ENCODE measurements at places on chromosomes 4 and X.

DNA sequence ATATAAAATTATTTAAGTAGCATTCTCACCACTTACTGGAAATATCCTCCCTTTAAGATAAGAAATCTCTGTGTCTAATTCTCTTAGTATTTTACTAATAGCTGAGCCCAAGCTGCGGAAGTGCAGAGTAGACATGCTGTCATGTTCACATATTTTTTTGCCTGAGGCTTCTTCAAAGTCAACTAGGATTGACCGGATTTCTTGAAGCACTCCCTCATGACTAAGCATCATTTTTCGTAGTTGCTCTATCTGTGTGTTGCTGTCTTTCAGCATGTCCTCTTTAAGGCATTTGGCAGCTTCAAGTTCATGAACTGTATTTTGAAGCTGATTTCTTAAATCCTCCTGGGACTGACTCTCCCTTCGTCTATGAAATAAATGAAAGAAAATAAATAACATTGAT, 36.9 kb downstream of the CCDC158 start:
- no peak for DNase-seq

- no peak for DNase-seq
Observed at GRCh38 chrX:75154871-75155270, 1.2 kb downstream of the ABCB7 start.

DNA sequence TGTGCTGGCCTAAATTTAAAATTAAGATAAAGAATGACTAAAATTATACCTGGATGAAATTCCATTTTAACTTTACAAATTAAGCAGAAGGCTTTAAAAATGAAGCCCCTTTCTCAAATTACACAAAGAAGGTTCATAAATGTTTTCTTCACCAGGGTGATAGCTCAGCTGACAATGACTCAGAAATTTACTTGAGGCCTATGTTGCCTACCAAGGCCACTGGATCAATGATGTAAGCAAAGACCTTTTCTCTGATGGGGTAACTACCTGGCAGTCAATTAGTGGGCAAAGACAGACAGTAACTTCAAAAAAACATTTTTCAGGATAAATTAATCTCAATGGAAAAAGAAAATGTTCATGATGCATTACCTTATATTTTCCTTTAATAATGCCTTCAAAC, 23.9 kb upstream of the GPR34 start:
- DNase-seq, result no peak

- DNase-seq, result no peak
Observed at GRCh38 chr4:112593438-112594133, 43.1 kb downstream of the ZGRF1 start.

DNA sequence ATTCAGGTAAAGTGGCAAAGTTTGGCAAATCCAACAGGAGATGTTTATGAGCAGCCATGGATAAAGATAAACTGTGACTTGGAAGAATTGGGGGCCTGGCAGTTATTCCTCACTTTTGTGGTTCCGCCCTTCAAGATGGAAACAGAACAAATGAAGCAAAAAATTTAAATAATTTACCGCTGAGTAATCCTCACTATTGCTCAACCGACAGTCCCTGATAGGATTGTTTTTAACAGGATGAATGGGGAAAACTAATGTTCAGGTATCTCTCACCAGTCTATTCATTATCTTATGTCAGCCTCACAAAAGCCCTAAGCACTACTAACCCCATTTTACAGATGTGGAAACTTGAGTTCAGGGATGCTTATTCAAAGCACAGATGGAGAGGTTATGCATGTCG, 90.8 kb downstream of the FNIP2 start:
- no peak for DNase-seq

DNA sequence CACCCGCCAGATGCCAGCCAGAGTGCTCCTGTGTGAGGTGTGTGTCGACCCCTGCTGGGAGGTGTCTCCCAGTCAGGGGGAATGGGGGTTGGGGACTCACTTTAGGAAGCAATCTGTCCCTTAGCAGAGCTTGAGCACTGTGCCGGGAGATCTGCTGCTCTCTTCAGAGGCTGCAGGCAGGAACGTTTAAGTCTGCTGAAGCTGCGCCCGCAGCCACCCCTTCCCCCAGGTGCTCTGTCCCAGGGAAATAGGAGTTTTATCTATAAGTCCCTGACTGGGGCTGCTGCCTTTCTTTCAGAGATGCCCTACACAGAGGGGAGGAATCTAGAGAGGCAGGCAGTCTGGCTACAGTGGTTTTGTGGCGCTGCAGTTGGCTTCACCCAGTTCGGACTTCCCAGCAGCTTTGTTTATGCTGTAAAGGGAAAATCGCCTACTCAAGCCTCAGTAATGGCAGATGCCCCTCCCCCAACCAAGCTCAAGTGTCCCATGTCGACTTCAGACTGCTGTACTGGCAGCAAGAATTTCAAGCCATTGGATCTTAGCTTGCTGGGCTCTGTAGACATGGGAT, 80.8 kb downstream of the CCSER1 start:
- DNase-seq, result no peak

DNA sequence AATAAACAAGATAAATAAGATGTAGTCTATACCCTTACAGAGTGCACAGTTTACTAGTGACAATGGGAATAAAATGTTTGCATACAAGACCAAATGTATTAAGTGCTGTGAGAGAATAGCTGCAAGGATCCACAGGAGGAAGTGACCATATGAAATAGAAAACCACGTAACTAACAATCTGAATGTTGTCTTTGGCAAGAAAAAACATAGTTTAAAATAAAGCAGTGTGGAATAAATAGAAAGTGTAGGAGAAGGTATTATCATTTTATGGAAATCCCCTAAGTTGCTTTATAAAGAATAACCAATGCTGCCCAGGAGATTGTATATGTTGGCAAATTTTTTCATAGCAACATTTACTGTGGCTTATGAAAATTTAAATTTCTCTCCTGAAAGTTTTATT, 116.1 kb downstream of the PCDH7 start:
- no peak for DNase-seq

DNA sequence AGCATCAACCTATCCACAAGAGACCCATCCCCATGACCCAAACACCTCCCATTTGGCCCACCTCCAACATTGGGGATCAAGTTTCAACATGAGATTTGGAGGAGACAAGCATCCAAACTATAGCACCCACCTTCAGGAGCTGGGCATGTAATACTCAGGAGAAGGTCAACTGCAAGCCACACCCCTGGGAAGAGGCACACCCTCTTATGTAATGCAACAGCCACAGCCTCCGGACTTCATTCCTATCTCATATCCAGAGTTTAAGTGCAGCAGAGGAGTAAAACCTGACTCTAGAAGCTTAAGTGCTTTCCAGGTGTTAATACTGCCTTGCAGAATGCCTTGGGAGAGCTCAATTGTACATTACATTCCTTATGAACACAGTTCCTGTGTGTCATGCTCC, 197.4 kb downstream of the PTTG2 start:
- DNase-seq, result no peak

- no peak for DNase-seq
Observed at GRCh38 chr4:105186701-105187161, 40.1 kb downstream of the TET2 start.

DNA sequence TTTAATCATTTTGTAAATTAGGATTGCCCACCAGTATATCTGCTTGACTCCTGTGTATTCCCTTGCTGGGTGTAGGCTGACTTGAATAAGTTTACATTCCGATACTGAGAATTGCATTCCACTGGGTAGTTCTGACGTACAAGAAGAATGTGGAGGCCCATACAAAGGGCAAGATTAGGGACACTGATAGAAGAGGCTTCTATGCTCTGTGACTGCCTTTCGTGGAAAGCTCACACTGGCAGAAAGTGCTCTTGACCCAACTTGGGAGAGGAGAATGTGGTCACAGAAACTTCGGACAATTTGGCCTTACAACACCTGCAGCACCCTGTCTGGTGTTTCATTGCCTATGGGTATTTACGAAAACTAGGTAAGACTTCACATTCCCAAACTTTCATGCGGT, 126.3 kb downstream of the RAPGEF2 start:
- DNase-seq, result no peak

DNA sequence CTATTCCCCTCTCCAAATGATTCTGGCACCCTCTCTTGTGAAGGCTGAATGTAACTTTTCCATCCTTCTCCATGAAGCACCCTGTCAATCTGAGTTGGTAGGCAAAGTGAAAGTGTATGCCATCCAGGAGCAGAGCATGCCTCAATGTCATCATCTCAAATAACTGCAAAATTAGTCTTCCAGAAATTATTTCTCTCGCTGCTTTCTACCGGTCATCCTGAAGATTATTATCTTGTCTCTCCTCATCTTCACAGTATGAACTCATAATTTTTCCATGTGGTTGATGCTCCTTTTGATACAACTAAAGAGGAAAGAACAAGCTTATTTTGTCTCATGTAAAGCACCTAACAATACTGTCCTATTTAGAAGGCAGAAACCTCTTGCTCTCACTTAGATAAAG, 285.5 kb upstream of the PCDH7 start:
- DNase-seq, result no peak

- no peak for DNase-seq
Observed at GRCh38 chr4:154625971-154626370, 13.5 kb upstream of the FGG start.

- peak; percentile 47 for DNase-seq
Observed at GRCh38 chrX:78321809-78322208, 5.6 kb downstream of the CYSLTR1 start.

GRCh38 chr4:2878346-2878745, 34.7 kb downstream of the ADD1 start:
- DNase-seq, result no peak

GRCh38 chr4:44038811-44039210, 409.8 kb downstream of the KCTD8 start:
- DNase-seq, result no peak

DNA sequence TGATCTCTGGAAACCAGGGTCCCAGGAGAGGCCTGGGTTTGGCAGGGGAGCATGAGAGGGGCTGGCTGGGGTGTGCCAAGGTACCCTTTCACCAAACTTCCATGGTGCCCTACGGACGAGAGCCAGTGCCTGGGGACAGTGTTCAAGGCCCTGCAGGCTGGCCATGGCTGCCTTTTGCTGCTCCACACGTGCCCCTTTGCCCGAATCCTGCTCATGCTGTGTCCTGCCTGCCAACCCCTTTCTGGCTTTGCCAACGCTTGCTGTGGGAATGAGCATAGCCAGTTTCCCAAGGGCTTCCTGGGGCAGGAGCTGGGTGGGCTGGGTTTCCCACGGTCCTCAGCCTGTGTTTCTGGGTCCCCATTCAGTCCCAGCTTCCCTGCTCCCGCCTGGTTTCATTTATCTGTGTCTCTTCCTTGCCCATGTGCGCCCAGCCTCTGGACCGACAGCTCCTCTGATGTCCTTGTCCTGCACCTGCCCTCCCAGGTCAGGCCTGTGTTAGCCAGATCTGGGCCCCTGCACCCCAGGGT, 17.3 kb downstream of the CPZ start:
- no peak for DNase-seq

DNA sequence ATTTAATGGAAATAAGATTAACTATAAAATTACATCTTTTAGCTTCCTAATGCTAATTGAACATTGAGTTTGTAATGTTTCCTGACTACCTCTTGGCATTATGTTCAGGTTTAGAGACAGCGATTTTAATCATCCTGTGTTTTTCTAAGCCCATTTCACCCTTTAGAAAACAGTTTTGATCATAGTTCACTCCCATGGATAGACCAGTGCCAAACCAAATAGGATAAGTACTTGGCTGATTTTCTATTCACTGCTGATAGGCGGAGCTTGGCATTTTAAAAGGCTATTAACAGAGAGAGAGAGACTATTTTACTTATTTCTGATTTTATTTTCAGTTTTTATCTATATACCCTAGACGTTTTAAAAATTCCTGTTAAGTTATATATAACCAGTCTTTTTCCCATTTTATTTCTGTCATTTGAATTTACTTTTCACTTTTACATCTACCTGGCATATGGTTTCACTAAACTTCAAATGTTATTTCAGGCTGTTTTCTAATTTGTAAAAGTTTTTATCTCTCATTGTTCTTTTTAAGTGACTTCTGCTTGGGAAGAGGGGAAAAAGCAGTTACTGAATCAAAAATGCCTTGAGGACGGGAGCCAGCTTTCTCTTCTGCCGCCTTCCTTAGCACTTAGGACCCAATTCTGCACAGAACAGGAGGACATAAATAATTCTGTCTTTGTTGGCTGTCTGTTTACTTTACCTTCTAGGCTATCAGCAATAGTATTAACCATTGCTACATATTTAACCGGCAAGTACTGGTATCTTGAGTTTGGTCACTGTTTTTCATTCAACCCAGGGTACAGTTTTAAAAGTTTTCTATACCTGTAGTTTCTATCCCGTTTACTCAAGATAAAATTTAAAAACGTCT, 46.4 kb downstream of the SGMS2 start:
- DNase-seq, result no peak

- DNase-seq, result no peak
Observed at GRCh38 chrX:31038575-31039326, 33.1 kb downstream of the FTHL17 start.

DNA sequence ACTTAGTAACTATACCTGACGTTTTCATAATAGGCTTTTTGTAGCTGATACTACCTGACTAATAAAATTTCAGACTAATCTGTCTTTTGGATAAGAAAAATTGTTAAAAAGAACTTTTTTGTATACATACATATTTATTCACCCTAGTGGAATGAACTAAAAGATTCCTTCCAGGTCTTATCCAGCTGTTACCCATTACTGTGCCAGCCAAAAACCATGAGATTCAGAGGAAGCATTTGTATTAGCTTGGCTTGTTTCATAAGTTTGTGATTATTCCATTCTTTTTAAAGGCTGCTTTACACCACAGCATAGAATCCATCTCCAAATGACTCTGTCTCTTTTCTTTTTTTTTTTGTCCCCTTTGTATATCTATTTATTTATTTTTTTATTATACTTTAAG, 149.4 kb downstream of the FAT4 start:
- no peak for DNase-seq

DNA sequence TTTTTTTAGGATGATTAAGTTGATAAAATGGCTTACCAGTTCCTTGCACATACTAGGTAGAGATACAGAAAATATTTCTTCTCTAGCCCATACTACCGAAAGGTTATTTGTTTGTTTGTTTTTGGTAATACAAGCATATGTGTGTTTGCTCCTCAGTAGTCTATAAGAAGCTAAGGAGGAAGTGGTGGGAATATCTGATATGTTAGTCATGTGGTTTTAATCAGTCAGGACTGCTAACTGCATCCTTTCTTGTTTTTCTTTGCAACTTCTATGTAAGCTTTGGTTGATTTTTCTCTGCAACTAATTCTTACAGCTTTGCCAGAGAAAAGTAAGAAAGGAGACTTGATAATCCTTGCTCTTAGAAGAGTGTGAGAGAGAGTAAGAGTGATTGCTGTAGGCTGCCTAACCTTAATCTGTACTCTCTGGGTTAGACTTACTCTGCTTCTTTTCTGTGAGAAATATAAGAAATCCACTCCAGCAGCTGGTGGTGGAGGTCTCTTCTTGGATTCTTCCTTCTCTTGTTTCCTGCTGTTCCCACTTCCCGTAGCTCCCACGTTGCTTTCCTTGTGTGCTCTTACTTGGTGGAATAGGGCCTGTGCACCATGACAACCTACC, 28.3 kb downstream of the SEPTIN11 start:
- no peak for DNase-seq

- DNase-seq, result no peak
Observed at GRCh38 chr4:19596342-19596741, 655.4 kb upstream of the SLIT2 start.

GRCh38 chr4:183507925-183508696, 3.3 kb downstream of the ING2 start:
- DNase-seq, result no peak

- no peak for DNase-seq
Observed at GRCh38 chr4:74682567-74683359, 111.6 kb downstream of the BTC start.

- no peak for DNase-seq
Observed at GRCh38 chr4:56226579-56226978, 160.7 kb downstream of the AASDH start.

Data from immature natural killer cell (primary cell).